GM23338 (cell line): ENCODE measurements at places on chromosomes 1 and 21. TPM values are rescaled to one million over a fixed set of nuclear protein-coding genes. Genes with fewer than 3 reads are reported as not detected.
A peak's percentile ranks its signal among the peaks of the same experiment; 100 is the strongest.

DNA sequence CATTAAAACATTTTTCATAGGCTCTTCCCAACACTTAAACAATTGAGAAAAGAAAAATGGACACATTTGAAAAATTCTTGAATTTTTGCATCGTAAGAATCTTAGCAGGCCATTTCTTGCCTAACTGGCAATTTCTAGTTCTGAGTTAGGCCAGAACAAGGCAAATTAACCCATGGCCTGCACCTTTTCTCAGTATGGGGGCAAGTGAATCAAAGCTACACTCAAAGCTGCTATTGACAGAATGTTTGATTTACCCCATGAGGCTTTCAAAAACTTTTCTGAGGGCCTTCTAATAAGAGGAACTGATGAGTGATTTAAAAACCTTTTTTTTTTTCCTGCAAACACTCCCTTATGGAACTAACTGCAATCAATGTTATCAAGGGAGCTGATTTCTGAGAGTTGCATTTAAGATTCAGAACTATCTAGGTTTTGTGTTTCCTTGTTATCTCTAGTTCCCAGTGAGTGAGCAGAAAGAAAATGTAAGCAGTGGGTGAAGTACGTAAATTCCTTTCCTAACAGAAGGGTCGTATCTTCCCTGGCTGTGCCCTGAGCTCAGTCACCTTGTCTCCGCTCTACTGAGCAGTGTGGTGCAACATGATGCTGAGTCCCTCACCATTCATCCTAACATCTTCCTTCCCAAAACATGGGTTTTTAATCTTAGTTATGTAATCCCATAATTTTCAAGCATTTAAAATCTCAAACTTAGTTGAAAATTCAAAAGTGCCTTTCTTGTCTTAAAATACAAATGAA, 353.7 kb downstream of the DPYD start:
- DNase-seq, result peak; percentile 48

DNA sequence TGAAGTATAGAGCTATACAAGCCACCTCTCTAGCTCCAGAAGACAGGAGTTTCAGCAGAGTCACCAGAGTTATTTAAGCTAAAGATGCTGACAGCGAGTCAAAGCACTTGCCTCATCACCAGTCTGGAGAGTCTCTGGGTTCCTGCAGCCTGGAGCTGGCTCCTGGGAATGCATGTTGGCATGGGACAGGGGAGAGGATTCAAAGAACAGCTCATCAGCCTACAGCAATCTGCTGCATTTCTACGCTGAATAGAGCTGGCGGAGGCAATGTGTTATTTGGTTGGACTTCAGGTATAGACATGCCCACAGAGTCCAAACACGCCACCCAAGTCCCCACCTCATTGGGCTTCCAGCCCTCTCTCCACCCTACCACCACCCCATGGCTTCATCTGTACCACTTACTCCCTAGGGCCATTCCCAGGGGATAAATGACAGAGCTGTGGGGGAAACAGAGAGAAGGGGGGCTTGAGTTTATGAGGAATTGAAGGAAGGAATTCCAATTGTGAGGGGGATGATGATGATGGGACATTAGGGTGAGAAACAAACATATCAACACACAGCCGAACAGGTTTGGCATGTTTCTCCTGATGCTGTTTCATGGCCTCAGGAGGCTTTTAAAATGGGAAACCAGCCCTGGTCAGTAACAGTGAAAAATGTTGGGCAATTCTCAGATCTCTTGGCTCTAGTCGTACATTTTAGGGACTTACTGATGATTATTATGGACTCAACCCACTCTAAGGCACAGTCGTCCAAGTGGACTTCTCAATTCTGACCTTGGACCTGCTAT, 58.4 kb downstream of the PLEKHA6 start:
- DNase-seq, result no peak

- no peak for DNase-seq
These were observed 25.2 kb downstream of the ARHGEF10L start for GRCh38 chr1:17564458-17565393.

GRCh38 chr1:14820295-14821085, 222.0 kb downstream of the KAZN start:
- DNase-seq, result no peak

DNA sequence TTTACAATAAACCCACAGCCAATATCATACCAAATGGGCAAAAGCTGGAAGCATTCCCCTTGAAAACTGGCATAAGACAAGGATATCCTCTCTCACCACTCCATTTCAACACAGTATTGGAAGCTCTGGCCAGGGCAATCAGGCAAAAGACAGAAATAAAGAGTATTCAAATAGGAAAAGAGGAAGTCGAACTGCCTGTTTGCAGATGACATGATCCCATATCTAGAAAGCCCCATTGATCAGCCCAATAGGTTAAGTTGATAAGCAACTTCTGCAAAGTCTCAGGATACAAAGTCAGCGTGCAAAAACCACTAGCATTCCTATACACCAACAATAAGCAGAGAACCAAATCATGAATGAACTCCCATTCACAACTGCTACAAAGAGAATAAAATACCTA, 235.5 kb downstream of the DPYD start:
- no peak for DNase-seq

MYBPH gene
- total RNA-seq, result not detected in 2 replicates

CTSE gene
- not detected in 2 replicates for total RNA-seq

SHISAL2A gene
- total RNA-seq, result 0.10 TPM in 1 of 2 replicates, not detected in the other
